ENCODE measurements at places on chromosomes 5 and 9. TPM values are rescaled to one million over a fixed set of nuclear protein-coding genes. Genes with fewer than 3 reads are reported as not detected.

Gene C9orf153
- total RNA-seq: not detected

Gene C9
- not detected for total RNA-seq

Gene RGP1
- 14.9 TPM for total RNA-seq

Gene GABRB2
- total RNA-seq: not detected

Gene IL13
- total RNA-seq: not detected

Gene PAEP
- not detected for total RNA-seq

Gene PSD2
- total RNA-seq: not detected

Gene NCS1
- 77.7 TPM for total RNA-seq

Gene IL33
- total RNA-seq: not detected

Gene IFNA5
- total RNA-seq: not detected

Gene MARVELD2
- 13.1 TPM for total RNA-seq

Gene IL7R
- total RNA-seq: 1.6 TPM

Gene INSYN2B
- total RNA-seq: 1.7 TPM

Gene FOXD4L5
- not detected for total RNA-seq

Gene TMEM215
- not detected for total RNA-seq

Gene CCDC192
- not detected for total RNA-seq

Gene SPATA31E1
- not detected for total RNA-seq

Gene STK10
- total RNA-seq: 22.4 TPM

Gene CTNND2
- 0.12 TPM for total RNA-seq

Gene SLIT3
- total RNA-seq: 0.36 TPM

Gene SPAG8
- 0.12 TPM for total RNA-seq

Gene LRRC14B
- total RNA-seq: not detected

Gene GLRA1
- not detected for total RNA-seq

Gene MED22
- 30.0 TPM for total RNA-seq

Gene RUSC2
- total RNA-seq: 21.7 TPM

Gene CLIC3
- 2.4 TPM for total RNA-seq

Gene PCDHB16
- total RNA-seq: under 0.01 TPM

Gene TAS2R1
- total RNA-seq: not detected

Gene MCTP1
- 18.0 TPM for total RNA-seq

Gene ORM1
- total RNA-seq: not detected

Gene BTNL9
- total RNA-seq: 0.22 TPM

Gene GABRA1
- total RNA-seq: not detected

Gene CAVIN4
- 0.36 TPM for total RNA-seq

Gene PPP3R2
- not detected for total RNA-seq

Gene ANGPTL2
- total RNA-seq: 1.7 TPM

Gene CDC14B
- total RNA-seq: 9.1 TPM

Gene PCDHA13
- total RNA-seq: not detected

All from epithelial cell of proximal tubule (primary cell).